ENCODE measurements at places on chromosomes 7 and 10. TPM values are rescaled to one million over a fixed set of nuclear protein-coding genes. Genes with fewer than 3 reads are reported as not detected.
A peak's percentile ranks its signal among the peaks of the same experiment; 100 is the strongest.

GRCh38 chr10:114876602-114877300, 55.2 kb downstream of the FHIP2A start:
- DNase-seq: no peak

DNA sequence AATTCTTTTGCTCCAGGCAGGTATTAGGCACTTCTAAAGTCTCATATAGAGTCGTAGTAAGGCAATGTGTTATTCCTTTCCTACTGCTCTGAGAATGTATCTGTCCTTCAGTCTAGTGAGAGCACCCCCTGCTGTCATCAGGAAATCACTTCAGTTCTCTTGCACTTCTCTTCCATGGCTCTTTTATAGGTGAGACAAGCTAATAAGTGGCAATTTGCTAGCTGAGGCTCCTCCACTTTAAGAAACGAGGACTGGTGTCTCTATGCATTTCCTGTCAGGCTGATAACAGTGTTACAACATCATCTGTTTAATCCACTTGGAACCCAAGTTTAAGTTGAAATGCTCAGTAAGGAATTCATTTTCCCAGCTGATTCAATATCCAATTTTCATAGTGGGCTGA, 350.6 kb downstream of the TFEC start:
- peak; percentile 7 for DNase-seq

DNA sequence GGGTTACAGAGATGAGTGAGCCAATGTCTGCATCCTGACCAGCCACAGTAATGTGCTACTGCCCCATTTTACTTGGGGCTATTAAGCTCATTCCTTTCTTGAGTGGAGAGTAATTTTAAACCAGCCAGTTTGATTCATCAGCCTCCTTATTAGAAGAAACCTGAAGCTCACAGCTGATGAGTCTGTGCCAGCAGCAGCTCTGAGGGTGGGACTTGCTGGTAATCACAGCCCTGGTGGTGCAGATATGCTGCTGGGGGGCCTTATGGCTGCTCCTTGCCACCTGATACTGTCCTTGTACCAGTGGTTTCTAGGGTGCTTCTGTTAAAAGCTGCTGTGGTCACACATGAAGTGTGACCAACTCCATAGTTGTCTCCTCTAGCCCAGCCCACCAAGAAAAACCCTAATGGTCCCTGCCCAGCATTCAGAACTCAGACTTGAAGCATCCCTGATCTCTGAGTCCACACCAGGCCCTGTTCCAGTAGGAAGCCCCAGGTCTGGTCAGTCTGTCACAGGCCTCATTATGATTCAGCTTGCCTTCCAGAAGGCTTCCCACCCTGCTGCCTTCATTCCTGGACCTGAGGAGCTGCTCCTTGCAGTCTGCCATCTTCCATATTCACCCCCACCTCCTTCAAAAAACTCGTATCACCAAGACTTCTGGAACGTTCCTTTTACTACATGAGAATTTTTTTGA, 28.9 kb upstream of the RBM20 start:
- no peak for DNase-seq

- no peak for DNase-seq
These were observed 680 bp upstream of the ADO start for GRCh38 chr10:62803724-62804355.

GRCh38 chr10:69861251-69862240, 59.8 kb downstream of the COL13A1 start:
- no peak for DNase-seq

DNA sequence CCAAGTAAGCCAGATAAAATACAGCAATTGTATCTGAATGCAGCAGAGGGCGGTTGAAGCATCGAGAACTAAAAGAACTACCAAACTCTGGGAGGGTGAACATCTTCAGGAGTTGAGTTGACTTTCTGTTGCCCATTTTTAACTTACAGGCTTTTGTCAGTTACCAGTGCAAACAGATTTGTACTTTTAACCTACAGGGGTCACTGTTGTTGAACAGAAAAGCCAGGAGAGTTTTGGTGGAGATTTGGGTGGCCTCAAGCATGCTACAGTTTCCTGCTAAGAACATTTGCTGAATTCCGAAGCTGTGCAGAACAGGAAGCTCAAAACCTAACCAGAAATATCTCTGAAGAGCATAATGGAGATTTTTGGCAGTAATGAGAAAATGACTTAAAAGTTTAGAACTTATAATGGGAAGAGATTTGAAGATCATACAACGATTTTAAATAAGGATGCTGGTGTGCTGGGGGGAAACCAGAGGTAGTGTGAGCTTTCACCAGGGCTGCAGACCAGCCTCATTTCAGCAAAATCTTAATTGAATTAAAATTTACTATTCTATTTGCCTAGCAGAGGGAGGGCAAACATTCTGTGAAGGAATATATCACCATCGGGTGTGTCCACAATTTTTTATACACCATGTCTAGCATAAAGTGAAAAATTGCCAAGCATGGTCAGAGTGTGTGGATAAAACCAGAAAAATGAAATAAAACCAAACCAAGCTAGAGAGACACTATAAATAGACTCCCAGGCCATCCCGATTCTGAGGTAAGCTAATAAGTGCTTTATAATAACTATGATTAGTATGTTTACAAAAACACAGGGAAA, 208.6 kb upstream of the CCDC6 start:
- DNase-seq: no peak

DNA sequence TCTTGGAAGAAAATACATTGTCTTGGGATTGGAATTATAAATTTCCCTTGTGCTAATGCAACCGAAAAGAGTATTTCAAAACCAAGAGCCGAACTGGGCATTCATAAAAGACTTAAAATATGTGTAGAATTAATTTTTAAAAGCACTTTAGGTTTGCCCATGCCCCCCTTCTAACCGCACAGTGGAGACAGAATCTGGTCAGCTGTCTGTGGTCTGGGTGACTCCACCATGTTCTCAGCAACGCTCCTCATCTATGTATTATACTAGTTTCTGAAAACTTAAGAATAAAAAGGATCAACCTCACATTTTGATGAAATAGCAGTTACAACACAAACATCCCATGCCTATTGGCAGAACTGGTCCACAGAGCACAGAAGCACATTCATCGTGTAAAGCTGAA, 192.6 kb upstream of the C7orf33 start:
- DNase-seq: no peak

DNA sequence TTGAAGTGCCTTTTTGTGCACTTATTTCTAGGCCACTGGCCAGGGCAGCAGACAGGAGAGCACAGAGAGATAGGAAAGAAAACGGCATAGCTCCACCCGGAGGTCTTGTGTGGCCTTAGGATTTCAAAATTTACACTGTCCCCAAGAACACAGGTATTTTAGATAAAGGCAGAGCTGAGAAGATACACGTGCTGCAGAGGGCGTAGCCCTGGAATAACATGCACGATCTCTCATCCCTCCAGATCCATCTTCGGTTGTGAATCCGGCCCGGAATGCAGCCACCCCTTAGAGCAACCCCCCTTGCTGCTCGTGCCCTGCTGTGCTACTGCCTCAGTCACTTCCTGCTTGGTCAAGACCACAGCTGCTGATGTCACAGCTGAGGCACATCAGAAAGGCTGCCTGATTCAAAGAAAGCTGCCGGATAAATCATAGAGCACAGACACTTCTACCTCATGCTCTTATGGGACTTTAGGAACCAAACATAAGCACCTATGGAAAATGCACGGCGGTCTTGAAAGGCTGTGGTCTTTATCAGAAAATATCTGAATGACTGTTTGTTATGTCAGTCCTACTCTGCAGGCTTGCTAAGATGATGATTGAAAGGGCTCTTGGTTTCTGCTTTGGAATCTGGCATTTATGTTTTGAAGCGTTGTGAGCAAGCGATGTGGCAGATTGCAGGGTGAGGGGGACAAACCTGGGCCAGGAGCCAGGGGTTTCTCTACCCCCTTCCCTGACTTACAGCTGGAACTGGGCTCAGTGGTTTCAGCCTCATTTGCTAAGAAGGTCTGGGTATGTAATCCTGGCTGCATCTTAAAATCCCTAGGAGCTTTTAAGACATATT, 152.0 kb downstream of the SVIL start:
- no peak for DNase-seq

DNA sequence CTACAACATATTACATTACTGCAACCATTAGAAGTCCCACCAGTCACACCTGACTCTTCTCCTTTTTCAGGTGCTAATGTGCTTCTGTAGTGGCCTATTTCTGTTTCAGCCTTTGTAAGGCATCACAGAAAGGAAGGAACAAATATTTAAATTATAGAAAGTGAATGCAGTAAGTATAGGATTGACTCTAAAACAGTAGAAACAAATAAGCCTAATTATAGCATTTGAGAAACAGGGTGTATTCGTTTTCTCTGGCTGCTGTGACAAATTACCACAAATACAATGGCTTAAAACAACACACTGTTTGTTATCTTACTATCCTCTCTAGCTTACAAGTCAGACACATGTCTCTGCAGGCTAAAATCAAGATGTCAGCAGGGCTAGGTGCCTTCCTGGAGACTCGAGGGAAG, 69.4 kb downstream of the CCSER2 start:
- no peak for DNase-seq

GRCh38 chr7:31729195-31729804, 42.3 kb downstream of the PPP1R17 start:
- no peak for DNase-seq

GRCh38 chr7:50509459-50509858, 55.7 kb downstream of the DDC start:
- no peak for DNase-seq

DNA sequence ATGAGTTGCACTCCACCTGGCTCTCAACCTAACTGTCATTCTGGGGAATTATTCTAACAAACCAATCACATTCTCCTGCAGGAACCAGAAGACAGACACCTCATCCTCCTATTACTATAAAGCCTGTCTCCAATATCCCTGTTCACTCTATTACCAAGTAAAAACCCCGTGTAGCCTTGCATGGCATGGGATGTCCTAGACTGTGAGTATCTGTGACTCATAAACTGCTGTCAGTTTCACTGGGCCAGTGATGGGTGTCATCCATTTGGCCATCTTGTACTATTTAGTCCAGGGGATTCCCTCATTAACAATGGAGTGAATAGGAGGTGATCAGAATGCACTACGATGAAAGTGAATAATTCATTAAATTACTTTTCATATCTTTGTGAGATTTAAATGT, 608.7 kb downstream of the DNAJB9 start:
- DNase-seq: no peak

DNA sequence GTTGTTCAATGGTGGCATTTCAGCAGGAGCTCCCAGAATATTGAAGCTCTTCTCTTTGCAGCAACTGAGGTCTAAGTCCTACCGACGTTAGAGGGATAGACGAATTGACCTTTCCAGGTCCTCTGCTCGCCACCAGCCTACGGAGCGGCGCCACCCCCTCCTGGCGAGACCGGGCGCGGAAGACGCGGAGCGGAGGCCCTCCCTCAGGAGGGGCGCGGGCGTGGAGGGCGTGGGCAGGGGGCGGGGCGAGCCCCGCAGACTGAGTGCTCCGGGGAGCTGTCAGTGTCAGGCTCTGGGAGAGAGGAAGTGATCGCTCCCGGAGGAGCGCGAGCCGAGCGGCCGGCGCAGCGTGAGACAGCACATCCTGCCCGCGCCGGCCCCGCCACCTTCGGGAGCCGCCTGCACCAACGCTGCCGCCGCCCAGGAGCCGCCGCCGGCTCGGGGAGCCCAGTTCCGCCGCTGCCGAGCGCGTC, at the start of gene DYNC1I1:
TSS of gene DYNC1I1 (plus strand) at position 257 of the 473 bp plus-strand sequence. CDS start 32,176 bp downstream, outside the sequence.
- no peak for DNase-seq

- no peak for DNase-seq
These were observed 31.4 kb upstream of the FRMD4A start for GRCh38 chr10:14362104-14362503.

DNA sequence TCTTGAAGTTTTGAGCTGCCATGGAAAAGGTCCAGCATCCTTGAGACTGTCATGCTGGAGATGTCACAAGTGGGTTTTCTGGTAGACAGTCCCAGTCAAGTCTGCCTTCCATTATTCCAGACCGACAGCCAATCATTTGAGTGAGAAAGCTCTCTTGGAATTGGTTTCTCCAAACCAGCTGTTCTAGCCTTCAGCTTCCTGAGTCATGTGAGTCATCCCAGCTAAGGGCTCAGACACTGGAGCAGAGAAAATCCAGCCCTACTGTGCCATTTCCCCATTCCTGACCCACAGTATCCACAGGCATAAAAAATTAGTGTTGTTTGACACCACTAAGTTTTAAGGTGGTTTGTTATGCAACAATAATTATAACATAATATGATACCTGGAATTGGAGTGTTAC, 219.0 kb downstream of the ADRA2A start:
- DNase-seq: no peak

- DNase-seq: no peak
These were observed 42.1 kb upstream of the MKRN1 start for GRCh38 chr7:140521421-140521820.

DNA sequence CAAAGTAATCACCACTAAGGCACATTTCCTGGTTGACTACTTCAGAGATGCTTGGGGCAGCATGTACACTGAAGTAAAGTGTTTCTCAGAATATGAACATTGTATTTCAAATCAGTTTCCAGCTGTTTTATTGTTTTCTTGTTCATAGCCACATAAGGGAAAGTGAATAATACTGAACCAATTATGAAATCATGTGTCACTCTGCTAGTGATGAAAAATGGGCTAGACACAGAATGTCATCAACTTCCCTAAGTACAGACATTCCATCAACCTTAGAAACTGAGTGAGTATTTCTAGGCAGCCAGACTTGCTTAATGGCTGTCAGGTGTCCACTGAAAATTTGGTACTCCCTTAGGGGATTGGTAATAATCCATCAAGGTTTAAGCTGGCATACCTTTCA, 603.5 kb downstream of the ARL4A start:
- DNase-seq: no peak

GRCh38 chr10:133196936-133197758, 32.9 kb upstream of the UTF1 start:
- DNase-seq: no peak

DNA sequence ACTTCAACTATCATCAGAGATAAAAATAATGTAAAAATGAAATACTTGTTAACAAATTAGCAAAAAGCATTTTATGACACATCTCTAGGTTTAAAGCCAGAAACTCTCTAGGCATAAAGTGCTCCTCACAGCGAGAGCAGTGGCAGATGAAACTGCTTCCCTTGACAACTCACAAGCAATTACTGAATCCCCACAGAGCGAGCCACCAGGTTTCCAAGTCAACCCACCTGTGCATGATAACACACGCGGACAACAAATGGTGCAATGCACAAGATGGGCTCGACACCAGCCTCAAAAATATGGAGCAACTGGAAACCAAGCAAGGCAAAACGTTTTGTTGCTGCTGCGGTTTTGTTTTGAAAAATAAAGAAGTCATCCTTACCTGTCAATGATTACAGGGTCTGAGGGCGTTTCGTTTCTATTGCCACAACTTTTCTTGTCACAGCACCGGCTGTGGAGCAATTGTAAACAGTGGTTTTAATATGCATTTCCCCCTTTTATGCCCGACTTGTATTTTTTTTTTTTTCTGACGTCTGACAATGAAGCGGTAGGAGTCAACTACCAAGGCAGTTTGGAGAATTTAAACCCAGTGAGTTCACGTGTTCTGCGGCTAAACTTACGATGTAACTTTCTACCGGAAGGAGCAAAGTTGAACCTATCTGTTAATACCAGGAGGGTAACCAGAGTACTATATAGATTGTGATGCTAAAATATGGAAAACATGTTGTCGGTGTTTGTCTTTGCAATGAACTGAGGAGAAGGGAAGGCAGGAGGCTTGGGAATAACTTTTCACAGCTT, 7.0 kb downstream of the EBF3 start:
- no peak for DNase-seq

SFMBT2 gene
- 18.3 TPM for total RNA-seq

SH2D4B gene
- 0.13 TPM for total RNA-seq

GDF10 gene
- total RNA-seq: 0.18 TPM
